Panc1 (cell line): ENCODE measurements at places on chromosomes 2 and 18.

GRCh38 chr18:40407909-40408308 lies 1547.1 kb upstream of the PIK3C3 start:
- no peak for DNase-seq

DNA sequence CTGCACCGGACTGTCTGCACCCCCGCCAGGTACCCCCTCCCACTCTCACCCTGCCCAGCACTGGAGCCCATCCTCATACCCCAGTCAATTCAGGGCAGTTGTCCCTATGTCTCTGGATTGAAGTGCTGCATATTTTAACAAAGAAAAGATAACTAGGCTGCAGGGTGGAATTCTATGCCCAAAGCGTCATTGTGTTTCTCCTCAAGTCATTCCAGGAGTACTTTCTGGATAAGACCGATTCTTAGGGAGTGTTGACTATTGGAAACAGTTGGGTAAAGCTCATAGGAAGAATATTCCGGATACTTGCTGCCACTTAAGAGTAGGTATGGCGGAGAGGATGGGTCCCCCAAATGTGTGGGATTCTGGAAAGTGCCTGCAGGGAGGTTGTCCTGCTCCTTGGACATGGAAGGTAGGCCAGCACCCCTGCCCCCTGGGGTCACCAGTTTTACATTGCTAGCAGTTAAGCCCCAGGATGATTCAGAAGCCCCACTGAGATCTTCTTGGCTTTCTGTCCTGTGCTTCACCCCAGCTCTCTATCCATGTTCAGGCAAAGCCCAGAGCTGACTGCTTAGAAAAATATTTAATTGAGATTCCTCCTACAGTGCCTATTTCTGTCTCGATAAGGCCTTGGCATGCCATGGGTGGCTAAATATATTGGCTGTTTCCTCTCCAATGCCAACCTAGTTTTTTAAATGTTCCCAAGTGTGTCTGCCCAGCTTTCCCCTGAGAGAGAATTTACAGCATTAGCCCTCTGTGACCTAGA lies 48.2 kb downstream of the RPL37A start:
- DNase-seq = no peak

DNA sequence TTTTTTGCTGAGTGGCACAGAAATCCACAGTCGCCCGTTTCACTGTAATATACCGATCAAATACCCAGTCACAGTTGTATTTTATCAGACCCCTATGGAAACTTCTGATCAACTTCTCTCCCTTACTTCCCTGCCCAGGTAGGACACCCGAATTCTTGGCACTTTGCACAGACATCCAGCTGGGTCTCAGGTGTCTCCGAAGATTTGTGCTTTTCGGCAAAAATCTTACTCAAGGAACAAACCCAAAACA lies 596 bp downstream of the MREG start:
- no peak for DNase-seq

- peak; percentile 5 for DNase-seq
Measured at GRCh38 chr2:50491541-50492476, 540.1 kb downstream of the NRXN1 start.

GRCh38 chr18:3584266-3584861 lies 134.4 kb downstream of the TGIF1 start:
- DNase-seq = no peak

DNA sequence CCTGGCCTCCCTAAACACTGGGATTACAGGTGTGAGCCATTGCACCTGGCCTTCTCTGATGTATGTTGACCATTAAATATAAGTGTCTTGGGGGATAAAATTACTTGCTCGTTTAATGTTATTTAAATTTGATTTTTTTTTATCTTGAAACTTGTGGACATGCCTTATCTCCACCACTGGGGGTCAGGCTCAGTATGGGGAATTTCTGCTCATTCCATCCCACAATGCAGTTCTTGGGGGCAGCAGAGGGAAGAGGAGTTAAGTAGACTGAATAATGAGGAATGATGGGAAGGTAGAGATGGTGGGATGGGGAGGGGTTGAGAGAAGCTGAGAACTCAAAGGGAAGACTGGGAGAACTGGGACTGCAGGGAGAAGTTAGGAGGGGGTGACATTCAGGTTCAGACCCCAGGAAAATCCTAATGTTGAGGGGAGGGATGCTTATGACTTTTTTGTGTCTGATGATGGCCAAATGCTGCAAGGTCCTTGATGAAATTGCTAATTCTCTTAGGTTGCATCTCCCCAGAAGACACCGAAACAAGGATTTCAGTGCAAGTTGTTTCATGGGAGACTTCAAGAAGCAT lies 174.2 kb downstream of the MIB1 start:
- DNase-seq = no peak

- DNase-seq = no peak
Measured at GRCh38 chr2:328761-329160, 40.9 kb upstream of the ALKAL2 start.
